ENCODE measurements at places on chromosomes 6 and 20.

DNA sequence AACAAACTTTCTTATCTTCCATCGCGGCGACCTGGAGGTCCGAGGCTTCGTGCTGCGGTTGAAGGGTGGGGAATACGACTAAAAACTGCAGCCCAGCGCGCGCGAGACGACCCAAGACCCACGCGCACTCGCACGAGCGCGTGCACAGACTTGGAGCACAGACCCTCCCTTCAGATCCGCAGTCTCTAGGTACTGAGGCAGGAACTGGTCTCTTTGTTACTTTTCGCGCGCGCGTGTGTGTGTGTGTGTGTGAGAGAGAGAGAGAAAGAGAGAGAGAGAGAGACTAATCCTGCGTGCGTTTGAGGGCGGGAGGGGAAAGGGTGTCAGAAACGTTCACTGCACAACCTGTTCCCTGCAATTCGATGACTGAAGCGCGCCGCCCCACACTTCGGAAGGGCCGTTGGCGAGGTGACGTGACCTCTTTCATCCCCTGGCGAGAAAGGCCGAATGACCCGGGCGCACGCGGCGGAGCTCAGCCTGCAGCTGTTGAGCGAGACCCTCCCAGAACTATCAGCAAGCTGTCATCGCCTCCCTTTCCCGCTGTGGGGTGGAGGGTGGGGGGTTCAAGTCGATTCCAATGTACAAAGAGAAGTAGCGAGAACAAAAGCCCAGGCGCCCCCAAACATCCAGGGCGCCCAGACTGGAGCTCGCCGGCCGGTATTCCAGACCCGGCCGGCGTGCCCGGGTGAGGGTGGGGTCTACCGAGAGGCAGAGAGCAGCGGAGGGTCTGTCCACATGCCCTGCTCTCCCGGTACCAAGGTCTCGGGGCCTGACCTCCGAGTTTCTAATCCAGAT is 1.5 kb upstream of the TUBB2B start:
- no peak for DNase-seq

- no peak for DNase-seq
These were observed 2.9 kb upstream of the MYLK2 start for GRCh38 chr20:31816221-31816620.

DNA sequence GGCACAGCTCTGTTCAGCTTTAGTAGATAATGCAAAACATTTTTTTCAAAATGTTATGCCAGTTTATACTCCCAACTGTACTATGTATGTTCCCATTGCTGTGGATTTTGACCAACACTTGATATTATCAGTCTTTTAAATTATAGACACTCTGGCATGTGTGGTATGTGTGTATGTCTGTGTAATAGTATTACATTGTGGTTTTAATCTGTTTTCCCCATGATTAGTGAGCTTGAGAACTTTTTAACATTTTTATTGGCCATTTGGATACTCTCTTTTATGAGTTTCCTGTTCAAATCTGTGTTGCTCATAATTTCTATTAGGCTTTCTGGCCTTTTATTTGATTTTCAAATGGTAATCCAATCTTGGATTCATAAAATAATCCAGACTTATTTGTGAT is 69.2 kb upstream of the TXNDC5 start:
- no peak for DNase-seq

GRCh38 chr20:14861028-14861699 is 523.8 kb upstream of the FLRT3 start:
- no peak for DNase-seq

DNA sequence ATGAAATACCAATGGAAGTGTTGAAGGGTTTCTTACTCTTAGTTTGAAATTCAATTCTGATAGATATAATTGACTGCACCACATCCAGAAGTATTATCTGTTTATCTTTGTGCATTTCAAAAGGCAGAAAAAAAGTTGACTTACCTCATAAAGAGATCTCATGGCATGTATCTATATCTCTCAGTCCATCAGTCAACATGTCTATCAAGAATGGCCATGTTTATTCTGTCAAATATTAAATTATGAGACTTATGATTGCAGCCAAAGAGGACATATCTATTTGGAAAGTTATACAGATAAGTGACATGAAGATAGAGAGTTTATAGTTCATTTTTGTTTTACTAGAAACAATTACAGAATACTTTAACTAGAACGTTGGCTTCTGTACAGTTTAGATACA is 277.8 kb downstream of the KHDC1L start:
- no peak for DNase-seq

DNA sequence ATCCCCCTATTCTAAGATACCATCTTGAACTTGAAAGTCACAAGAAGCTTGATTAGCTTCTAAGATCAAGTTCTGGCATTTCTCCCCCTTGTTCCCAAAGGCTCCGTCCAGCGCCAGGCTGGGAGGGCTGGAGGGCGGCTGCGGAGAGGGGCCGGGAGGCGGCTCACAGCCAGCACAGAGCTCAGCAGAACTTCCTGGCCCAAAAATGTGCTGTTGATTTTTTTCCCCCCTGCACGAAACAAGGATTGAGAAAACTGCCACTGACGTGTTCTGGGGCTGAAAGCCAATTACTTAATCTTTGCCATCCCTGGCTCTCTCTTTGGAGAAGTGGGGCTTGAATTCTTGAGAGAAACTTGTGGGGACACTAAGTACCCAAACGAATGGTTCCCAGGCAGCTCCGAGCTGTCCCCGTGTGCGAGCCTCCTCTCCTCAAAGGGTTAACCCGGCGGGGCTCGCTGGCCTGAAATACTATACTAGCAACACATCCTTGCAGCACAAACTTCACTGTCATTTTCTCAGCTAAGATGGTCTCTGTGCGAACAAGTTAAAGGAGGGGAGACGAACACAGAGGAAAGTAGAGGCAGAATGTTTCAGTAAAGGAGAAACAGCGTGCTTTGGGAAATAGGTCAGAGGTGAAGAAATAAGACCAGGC is 452 bp downstream of the TRAF3IP2 start:
- no peak for DNase-seq

GRCh38 chr6:44651604-44652003 is 264.1 kb downstream of the CDC5L start:
- DNase-seq, result no peak

- DNase-seq, result no peak
These were observed 69.4 kb downstream of the FOXC1 start for GRCh38 chr6:1679031-1679687.

- DNase-seq, result no peak
These were observed 1.1 kb downstream of the TPX2 start for GRCh38 chr20:31740208-31740607.

- DNase-seq, result no peak
These were observed 39.5 kb downstream of the AHI1 start for GRCh38 chr6:135458051-135458450.

DNA sequence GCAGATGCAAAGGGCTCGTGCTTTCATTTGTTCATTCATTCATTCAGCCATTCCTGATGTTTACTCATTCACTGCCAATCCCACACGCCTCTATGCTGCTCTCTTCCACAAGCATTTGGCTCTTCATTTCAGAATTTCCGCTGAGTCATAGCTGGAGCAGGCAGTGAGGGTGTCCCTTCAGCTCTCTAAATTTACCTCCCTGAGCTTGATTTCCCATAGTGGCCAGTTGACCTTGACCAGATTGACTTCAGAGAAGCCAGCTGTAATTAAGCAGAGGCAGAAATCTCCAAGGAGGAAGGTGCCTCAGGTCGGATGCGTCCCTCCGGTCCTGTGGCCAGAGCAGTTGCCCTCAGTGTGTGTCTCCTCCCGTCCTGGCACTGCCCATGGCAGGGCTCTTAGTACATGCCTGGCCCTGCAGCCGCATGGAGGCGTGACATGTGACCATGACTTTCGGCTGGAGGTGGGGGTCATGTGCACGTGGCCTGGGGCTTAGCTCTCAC is 267.2 kb upstream of the ECI2 start:
- DNase-seq, result no peak

DNA sequence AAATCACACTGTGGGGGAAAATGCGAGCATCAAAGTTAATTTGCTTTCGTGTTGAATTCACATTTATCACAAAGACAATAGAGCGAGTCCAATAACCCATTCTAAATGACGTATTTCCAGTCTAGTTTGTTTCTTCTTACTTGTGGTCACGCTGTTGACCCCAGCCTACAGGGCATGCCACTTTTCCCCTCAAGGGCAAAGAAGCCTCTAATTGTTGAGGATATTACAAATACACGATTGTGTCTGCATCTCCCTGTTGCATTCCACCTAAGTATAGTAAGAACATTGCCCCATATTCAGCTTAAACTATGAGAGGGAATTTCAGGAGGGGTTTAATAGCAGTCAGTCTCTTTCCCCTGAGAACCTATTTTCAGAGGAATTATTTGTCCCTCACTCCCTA is 37.4 kb upstream of the DSP start:
- no peak for DNase-seq
